Stimulated activated CD8-positive, alpha-beta memory T cell treated with anti-CD3 and anti-CD28 coated beads, Interleukin-7, amount 100 ng/mL, for 48 hours (primary cell): ENCODE measurements at places on chromosomes 3 and 15.

GRCh38 chr3:194282436-194283122 is 68.5 kb downstream of the CPN2 start:
- no peak for DNase-seq

- DNase-seq = no peak
Measured at GRCh38 chr3:155230382-155230781, 63.1 kb downstream of the STRIT1 start.

GRCh38 chr3:88113311-88114162 is 36.2 kb upstream of the C3orf38 start:
- DNase-seq = no peak

- no peak for DNase-seq
Measured at GRCh38 chr3:98136631-98137030, 6.1 kb downstream of the OR5H1 start.

- no peak for DNase-seq
Measured at GRCh38 chr15:61035311-61035710, 193.8 kb downstream of the RORA start.

- no peak for DNase-seq
Measured at GRCh38 chr3:193040836-193041672, 123.4 kb upstream of the MB21D2 start.

DNA sequence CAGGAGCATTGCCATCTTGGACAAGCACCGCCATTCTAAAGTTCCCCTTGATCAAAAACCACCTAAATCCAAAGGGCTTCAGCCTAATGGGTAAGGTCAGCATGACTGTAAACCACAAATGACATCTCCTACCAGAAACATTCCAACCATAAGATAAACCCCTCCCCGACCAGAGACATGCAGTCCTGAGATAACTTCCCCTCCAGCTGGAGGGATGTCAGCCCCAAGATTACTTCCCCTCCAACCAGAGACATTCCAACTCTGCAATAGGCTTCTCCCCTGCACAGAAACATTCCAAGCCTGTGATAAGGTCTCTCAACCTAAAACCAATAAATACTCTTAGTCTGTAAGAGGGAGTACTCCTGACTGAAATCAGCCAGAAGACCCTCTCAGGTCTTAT is 62.7 kb upstream of the DNAJC19 start:
- no peak for DNase-seq

DNA sequence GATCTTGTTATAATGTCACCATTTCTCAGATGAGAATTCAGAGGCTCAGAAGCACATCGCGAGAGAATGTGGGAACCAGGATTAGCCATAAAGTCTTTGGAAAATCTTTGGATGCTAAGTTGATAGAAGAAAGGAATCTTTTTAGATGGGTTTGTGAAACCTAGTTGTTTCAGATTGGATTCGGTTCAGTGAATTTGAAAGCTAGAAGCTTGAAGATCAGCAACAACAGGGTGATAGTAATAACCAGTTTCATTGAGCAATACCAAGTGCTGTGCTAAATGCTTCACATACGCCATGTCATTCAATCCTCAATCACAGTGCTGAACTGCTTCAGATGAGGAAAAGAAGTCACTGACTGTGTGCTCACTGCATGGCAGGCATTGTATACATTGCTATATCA is 47.4 kb upstream of the MITF start:
- no peak for DNase-seq
